ENCODE measurements at places on chromosomes 11 and 22.

GRCh38 chr11:122430490-122430889, 225.0 kb upstream of the UBASH3B start:
- DNase-seq: no peak

DNA sequence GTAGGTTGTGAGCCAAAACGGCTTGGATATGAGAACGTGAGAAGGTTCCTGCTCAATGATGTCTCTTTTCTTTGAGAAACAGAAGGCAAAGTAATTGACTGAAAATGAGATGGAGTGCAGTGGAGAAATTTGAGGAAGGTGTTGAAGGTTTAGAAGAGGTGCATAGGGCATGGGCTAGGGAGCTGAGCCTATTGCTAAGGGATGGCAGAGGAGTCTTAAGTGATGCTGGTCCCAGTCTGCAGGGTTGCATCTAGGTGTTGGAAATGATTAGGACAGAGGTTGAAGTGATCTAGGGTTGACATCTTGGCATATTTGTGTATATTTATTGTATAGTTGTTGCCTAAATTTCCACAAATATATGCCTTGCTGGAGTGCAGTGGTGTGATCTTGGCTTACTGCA, 2.3 kb downstream of the BIRC3 start:
- no peak for DNase-seq

GRCh38 chr11:107957109-107957588, 28.9 kb downstream of the RAB39A start:
- DNase-seq: no peak

DNA sequence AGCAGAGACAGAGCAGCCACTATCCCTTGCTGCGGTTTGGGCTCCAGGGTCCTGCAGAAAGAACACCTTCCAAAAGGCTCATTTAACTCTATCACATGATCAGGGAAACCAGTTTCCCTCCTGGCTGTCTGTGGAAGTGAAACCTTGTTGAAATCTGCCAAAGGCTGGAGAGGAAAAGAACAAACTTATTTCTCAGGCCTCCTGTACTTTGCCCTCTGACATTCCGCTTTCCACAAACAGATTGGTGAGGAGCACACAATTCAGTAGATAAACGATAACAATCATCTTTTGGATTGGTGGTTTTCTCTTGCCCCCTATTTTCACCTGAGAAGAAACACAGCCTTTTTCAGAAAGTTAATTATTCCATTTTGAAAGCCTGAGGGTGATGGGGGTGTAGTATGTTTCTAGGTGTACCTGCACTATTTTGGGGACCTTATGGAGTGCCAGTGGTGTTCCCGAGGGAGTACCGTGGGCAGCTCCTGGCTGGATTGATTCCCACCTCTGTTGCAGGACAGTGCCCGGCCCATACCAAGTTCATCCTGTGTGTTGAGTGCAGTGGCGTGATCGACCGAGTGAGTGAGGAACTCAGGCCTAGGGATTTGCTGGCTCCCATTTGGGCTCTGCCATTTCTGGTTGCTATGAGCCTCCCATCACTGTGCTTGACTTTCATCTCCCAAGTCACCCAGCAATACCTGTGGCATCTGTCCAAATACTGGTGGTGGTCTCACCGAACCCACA, 102.0 kb downstream of the TBC1D22A start:
- no peak for DNase-seq

GRCh38 chr11:118338637-118339061, 3.9 kb downstream of the CD3D start:
- peak; percentile 87 for DNase-seq

- no peak for DNase-seq
Observed at GRCh38 chr11:118319337-118319707, 14.8 kb downstream of the CD3E start.

DNA sequence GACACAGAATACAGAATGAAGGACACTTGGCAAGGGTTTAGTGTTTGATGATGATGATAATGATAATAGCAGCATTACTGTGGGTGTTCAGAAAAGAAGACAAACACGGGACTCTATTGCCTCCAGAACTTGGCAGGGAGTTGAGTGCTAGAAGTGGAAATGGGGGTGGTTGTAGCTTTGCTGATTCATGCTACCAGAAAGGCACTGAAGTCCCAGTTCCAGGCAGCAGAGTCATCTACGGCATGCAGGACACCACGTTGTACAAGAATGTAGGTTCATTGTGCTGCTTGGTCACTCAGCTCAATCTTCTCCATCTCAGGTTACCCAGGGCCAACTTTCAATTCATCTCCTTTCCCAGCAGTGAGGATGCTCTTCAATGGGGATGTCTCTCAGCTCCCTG, 115.7 kb downstream of the NTM start:
- no peak for DNase-seq

GRCh38 chr11:35853971-35854370, 89.9 kb upstream of the LDLRAD3 start:
- DNase-seq: no peak

DNA sequence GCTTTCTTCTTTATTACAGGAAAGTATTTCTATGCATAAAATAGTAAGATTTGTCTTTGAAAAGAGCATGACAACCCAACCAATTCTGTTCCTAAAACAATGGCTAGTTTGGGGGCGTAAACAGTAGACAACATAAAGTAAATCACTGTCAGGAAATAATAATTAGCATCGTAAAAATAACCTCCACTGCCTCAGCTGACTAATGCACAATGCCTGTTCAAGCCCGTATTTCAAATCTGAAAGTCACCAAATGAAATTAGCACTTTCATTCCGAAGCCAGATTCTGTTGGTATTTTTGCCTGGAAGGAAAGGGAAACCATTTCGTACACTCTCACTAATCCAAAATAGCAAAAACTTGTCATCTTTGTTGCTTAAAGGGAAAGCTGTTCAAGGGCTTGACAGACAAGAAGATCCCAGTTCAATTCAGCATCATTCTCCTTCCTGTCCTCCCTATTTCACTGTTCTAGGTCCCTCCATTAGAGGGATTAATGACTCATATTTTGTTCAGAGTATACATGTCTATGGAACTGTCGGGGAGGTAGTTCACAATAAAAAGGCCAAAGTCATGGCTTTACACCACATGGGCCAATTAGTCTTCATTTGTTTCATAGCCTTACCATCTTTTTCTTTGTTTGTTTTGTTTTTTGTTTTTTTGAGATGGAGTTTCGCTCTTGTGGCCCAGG, 154.7 kb downstream of the CADM1 start:
- no peak for DNase-seq

DNA sequence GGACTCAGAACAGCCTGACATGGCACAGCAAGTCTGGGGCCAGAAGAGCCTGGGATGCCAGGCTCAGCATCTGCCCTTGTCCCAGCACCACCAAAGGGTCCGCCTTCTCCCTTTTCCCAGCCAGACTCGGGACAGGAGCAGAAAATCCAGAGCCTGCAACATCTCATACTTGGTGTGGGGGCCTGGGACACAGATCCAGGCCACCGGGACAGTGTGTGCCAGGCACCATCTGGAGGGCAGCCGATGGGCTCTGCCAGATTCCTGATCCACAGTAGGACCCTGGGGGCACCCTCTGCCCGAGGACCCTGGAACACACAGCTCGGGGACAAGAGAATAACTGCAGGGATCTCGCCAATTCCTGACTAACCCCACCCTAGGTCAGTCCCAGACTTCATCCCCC, 67.7 kb downstream of the PHF21B start:
- DNase-seq: no peak

DNA sequence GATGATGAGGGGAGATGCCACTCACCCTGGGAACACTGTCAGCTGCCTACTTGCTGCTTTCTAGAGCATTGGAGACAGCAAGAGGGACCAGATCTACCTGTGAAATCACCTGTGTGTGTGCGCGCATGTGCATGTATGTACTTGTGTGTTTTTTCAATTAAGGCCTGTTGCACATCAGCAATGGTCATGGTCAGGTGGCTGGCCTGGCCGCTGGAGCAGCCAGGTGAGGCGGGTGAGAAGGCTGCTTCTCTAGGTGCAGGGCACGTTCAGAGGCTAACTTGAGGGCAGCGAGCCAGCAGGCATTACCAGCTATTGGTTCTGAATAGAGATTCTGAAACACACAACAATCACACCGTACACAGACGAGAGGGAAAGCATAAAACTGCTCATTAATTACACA, 65.1 kb downstream of the PARVG start:
- no peak for DNase-seq

DNA sequence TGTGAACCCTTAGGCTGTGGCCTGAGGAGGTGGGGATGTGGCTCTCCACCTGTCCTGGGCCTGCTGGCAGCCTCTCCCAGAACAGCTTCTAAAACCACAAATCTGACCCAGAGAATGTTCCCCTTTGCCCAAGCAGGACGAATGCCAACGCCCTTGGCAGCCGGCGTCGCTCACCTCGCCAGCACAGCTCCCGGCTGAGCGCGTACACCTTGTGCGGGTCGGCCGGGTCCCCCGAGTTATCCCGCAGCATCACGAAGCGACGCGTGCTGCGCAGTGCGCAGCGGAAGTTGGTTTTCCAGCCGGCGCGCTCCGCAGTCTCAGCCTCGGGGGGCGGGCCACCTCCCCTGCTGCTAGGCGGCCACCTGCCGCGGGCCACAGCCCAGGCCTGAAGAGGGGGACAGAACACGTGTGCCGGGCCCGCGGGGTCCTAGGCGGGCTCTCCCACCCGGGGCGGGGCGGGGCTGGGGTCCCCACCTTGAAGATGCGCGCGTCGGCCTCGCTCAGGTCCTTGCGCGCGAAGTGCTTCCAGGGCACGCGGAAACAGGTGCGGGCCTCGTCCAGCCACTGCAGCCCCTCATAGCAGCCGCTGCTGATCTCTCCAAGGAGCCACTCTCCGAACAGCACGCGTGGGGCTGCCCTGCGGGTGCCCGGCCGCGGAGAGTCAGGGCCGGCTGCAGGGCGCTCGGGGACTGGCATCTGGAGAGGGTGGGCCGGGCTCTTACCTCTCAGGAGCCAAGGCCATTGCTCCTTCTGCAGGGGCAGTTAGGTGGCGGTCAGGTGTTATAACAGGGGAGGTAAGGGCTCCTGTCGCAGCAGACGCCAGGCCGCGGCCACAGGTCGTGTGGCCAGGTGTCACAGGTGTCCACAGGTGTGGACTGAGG, 887 bp downstream of the IRF7 start:
- DNase-seq: no peak

- DNase-seq: no peak
Observed at GRCh38 chr11:133705873-133706272, 139.4 kb downstream of the SPATA19 start.

GRCh38 chr11:133206313-133207005, 325.8 kb downstream of the OPCML start:
- DNase-seq: no peak

DNA sequence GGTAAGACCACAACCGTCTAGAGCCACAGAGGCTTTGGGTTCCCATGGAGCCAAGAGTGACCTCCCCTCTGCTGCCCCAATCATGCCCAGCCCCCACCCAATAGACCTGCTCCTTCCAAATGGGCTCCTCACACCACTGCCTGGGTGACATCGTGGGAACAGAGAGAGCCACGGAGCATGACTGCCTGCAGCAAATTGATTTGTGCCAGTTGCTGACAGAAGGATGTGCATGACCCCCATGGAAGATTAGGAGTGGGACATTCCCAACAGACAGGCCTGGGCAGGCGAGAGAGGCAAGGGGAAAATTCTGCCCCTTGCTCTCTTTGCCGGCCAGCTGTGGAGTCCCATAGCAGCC, 88.5 kb downstream of the TENM4 start:
- no peak for DNase-seq

GRCh38 chr11:10454878-10455631, at the start of gene AMPD3:
TSS of gene AMPD3 (plus strand) at chr11:10455264. CDS start at chr11:10461520, 6,256 bp downstream.
- peak; percentile 27 for DNase-seq

GRCh38 chr11:68191661-68192579, 21.2 kb downstream of the KMT5B start:
- DNase-seq: no peak

- DNase-seq: no peak
Observed at GRCh38 chr11:35784699-35785098, 122.1 kb downstream of the TRIM44 start.

GRCh38 chr11:61345954-61346843, 13.2 kb downstream of the TKFC start:
- DNase-seq: no peak

DNA sequence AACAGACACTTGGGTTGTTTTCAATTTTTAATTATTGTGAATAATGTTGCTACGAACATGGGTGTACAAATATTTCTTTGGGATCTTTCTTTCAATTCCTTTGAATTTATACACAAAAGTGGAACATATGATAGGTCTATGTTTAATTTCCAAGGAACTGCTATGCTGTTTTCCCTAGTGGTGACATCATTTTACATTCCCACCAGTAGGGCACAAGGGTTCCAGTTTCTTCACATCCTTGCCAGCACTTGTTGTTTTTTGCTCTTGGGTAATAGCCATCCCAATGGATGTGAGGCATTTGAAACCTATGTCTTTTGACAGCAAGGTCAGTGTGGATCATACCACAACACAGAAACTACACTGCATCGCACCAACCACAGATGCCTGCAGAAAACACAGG, 41.8 kb upstream of the SCN3B start:
- DNase-seq: no peak

DNA sequence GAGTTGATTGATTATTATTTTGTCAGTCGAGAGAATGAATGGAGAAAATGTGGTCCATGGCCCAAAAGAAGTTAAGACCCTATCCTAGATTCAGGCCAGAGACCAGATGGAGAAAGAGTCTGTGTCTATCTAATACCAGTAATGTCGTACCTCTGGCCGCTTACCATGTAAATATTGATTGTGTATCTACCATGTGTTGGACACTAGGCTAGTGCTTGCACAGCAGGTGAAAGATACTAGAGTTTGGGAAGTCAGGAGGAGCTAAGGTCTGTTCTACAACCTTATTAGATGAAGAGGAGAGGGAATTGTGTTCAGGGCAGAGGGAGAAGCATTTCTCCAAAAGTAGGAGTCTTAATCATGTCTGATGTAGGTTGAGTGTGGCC, 31.8 kb downstream of the PIK3IP1 start:
- DNase-seq: no peak

DNA sequence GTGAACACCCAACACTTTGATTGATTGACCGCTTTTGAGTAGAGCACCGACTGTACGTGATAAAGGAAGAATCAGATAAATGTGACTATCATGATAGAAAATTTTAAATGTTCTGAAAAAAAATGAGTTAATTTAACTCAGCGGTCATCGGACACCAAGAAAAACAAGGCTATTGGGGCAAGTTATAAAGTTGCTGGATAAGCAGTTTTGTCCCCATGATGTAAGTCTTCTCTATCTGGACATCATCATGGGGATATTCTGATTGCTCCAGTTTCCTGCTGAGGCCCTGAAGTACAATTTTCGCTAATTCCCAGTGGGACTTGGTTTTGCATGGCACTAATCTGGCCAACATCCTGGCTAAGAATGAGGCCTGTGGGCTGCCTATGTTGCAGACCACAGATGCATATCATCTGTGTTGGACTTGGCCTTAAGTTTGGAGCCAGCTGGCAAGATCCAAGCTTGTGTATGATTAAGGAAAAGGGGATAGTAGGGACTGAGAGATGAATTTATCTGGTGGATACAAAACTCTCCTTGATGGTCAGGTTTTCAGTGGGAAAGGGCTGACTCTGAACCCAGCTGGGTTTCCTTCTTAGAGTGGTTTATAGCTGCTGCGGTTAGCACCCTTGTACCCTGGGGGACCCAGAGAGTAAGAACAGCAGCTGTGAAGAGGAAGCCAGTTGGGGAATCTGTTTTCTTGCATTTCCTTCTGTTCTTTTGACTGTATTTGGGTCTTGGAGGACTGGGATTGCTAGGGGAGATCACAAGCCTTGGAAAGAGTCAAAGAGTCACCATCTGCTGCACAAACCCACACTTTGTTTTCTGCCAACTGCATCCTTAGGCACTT, 118.3 kb downstream of the SEZ6L start:
- DNase-seq: no peak

GRCh38 chr22:30196141-30196879, 50.2 kb downstream of the LIF start:
- DNase-seq: peak; percentile 48
